ENCODE measurements at places on chromosomes 6 and 20.

GRCh38 chr6:166318227-166318626 lies 10.0 kb upstream of the PRR18 start:
- no peak for DNase-seq

- DNase-seq, result no peak
Measured at GRCh38 chr6:116662202-116662601, 6.4 kb downstream of the ZUP1 start.

- no peak for DNase-seq
Measured at GRCh38 chr6:123616942-123617341, 19.8 kb downstream of the TRDN start.

- DNase-seq, result no peak
Measured at GRCh38 chr6:28525496-28526039, at the start of gene GPX5. GPX5 (plus strand) TSS chr6:28525881; CDS start chr6:28526014, 133 bp downstream.

GRCh38 chr6:137409266-137409777 lies 84.9 kb downstream of the OLIG3 start:
- no peak for DNase-seq

GRCh38 chr6:53750052-53750650 lies 44.7 kb upstream of the LRRC1 start:
- DNase-seq, result no peak

DNA sequence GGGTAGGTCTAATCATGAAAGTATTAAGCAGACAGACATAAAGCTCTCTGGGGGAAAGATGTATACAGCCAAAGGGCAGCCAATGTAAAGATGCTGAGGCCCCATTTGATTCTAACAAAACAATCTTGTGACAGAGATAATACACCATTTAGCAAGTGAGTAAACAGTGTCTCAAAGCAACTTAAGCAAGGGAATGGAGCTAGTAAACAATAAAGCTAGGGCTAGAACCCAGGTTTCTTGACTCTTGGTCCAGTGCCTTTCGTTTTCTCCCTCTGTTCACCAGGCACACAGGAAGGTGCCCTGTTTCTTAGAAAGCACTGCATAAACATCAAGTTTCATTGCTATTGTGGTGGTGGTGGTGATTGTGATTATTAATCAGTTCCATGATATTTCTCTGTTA lies 5.1 kb downstream of the ELOVL2 start:
- no peak for DNase-seq

GRCh38 chr6:137625100-137625661 lies 131.0 kb upstream of the OLIG3 start:
- no peak for DNase-seq

DNA sequence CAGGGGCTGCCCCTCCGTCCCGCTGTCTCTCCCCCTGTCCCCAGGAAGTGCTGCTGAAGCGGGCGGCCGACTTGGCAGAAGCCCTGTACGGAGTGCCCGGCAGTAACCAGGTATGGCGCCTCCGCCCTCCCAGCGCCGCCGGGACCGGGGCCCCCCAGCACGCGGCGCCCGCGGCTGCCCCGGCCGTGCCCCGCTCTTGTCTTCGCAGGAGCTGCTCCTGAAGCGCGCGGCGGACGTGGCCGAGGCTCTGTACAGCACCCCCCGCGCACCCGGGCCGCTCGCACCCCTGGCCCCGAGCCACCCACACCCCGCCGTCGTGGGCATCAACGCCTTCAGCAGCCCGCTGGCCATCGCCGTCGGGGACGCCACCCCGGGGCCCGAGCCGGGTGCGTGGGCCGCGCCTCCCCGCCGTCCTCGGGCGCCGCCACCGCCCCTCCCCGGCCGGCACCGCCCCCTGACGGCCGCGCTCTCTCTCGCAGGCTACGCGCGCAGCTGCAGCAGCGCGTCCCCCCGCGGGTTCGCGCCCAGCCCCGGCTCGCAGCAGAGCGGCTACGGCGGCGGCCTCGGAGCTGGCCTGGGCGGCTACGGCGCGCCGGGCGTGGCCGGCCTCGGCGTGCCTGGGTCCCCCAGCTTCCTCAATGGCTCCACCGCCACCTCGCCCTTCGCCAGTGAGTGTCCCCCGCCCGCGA lies 48.4 kb downstream of the CPXM1 start:
- DNase-seq, result no peak

GRCh38 chr6:34284563-34285447 lies 36.0 kb upstream of the SMIM29 start:
- DNase-seq, result no peak

- no peak for DNase-seq
Measured at GRCh38 chr6:30875244-30876038, 8.9 kb upstream of the DDR1 start.

GRCh38 chr6:28726569-28727309 lies 197.0 kb downstream of the TRIM27 start:
- DNase-seq, result no peak

- DNase-seq, result no peak
Measured at GRCh38 chr20:44135417-44136204, 51.4 kb downstream of the JPH2 start.
